ENCODE measurements at places on chromosomes 1 and 21.

DNA sequence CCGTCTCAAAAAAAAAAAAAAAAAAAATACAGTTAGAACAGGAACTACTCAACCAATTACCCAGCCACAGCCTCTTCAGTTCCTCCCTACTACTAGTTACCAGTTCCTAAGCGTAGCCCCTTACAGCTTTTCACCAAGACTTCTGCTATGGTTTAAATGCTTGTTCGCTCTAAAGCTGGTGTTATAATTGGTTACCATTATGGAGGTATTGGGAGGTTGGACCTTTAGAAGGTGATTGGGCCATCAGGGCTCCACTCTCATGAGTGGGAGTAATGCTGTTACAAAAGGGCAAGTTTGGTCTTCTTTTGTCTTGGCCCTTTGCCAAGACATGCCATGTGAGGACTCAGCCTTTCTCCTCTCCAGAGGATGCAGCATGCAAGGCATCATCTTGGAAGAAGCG lies 3.0 kb upstream of the SMPDL3B start:
- DNase-seq: no peak

DNA sequence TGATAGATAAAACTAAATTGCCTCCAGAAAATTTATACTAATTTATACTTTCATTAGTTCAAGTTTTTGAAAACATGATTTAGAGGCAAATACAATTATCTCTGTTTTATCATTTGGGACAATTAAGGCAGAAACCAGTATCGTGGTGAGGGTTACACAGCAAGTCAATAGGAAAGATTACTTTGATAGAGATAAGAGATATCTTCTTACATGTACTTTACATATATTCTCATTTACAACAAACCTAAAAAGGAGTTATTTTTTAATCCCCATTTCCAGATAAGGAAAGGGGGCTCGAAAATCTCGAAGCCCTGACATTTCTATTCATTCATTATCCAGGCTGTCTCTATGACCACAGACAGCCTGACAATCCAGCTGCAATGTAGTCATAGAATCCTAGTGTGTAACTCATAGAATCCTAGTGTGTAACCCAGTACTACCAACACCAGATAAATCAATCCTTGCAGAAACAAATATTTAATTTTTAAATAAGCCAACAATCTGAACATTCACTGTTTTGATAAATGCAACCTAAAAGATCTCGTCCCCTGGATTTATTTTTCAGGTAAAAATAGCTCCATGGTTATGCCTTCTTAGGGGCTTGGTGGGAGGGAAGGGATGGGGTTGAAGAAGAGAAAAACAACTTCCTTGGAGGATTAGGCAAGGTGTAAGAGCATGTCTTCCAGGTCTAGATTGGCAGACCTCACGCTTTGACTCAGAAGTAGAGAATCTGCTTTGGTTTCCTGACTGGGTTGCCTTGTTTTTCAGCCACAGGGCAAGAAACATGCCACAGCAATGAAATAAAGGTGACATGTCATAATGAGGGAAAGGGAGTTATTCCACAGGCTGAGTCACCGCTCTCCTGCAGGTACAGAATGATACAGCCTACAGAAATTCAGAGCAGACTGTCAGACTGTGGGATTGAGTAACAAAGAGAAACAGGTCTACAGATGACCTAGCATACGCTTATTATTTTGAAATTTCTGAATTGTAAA lies 45.6 kb downstream of the IRF2BP2 start:
- DNase-seq: no peak

GRCh38 chr21:41570791-41571355 lies 62.9 kb upstream of the TMPRSS2 start:
- no peak for DNase-seq

DNA sequence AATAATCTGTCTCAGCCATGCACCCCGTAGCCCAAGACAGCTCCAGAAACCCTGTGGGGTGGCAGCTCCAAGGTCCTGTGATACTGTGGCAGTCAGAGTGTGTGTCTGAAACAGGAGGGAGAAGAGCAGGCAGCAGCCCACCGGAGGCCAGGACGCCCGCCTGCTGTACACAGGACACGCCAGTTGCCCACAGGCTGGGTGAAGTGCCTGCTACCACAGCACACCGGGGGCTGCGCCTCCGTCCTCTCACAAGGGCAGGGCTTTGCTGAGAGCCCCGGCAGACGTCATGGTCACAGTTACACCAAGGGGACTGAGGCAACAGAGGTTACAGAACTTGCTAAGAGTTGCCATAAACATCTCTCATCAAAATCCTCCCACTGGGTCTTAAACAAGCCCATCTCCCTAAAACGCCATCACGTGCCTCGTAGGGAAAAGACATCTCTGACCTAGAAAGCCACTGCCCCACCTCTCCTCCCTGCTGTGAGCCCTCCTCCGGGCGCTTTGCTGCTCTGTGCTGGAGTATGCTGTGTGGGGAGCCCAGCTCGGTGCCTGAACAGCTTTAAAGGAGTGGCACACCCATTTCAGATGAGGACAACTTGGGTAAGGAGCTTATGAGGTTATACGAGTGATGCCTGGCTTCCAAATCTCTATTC lies 5.3 kb downstream of the C1orf174 start:
- DNase-seq: no peak

DNA sequence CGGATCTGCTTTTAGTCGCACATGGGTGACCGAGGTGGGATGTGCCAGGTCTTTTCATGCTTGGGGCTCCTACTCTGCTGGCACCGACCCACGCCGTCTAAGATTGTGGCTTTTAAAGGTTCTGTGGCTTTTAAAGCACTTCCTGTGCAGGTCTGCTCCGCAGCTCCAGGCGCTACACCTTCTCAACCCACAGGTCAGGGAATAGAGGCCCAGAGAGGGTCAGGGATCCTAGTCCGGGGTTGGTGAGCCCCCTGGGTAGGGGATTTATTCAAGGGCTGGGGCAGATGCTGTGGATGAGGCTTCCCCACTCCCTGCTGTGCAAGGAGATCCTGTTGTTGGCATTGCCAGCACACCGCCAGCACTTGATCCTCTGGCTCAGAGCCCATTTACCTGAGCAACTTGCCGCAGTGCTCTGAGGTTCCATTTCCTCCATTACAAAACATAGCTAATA lies 212.8 kb upstream of the RAB4A start:
- no peak for DNase-seq

- no peak for DNase-seq
These were observed 7.0 kb upstream of the IL6R start for GRCh38 chr1:154398141-154398540.

DNA sequence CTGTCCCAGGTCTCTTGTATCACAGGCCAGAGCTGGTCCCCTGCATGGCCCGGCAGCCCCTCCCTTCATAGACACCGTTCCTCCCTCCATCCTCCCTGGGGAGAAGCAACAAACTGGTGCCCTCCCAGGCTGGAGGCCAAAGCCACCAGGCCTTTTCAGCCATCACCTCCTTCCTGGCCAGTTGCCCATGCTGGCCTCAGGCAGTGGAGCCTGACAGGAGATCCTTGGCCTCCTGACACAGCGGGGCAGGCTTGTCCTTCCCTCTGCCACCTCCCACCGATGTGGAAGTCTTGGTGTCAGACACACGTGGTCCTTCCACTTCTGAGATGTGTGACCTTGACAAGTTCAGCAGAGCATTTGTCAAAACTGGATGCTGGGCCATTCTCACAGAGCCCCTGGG lies 206.0 kb downstream of the HIVEP3 start:
- no peak for DNase-seq

Data from NCI-H1930 (cell line).